CD4-positive, alpha-beta T cell treated with Interleukin-2 at 100 ng/mL for 4 hours (primary cell): ENCODE measurements at places on chromosomes 2 and 18.

GRCh38 chr2:188607501-188607900 is 315.8 kb downstream of the GULP1 start:
- DNase-seq = no peak

DNA sequence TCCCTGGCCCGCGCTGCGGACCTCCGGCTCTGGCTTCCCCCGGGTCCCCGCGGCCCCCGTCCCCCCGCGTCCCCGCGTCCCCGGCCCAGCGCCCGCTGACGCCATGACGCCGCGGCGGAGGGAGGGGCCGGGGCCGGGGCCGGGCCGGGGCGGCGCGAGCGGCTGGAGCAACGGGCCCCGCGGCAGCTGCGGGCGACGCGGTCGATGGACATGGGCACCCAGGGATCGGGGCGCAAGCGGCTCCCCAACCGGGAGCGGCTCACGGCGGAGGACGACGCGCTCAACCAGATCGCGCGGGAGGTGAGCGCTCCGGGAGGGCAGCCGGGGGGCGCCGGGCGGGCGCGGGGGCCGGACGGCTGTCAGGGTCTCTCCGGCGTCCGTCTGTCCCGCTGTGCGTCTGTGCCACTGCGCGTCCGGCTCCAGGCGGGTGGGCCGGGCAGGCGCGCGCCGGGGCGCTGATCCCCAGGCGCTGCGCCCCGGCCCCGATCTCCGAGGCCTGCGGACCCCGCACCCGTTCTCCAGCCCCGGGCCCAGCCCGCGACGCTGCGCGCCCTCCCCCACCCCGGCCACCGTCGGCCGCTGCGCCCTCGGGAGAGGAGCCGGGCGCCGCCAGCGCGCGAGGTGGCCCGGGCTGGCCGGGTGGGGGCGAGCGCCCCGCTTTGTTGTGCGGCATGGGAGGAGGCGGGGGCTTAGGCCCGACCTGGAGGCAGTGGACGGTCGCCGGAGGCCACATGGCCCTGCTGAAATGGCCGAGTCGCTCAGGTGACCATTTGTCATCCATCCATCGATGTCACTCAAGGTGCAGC is at the start of gene LRRFIP1:
Gene LRRFIP1, plus strand, starts transcription at position 147 of the 806 bp plus-strand sequence. Its CDS starts 58 bp downstream, at position 205.
- no peak for DNase-seq

DNA sequence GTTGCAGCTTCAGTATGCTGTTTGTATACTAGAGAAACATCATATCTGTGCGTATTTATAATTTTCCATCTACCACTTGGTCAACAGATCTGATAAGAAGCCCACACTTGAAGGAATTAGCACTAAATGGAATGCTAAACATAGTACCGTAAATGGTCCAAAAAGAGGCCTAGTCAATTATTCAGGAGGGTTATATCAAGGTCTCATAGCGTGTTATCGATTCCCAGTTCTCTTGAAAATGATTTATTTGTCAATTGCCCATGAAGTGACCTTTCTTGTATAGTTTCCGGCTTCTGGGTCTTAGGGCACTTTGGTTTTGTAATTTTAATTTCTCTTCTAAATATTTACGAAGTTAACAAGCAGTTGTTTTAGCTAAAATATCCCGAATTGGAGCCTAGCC is 18.4 kb downstream of the SH3RF3 start:
- no peak for DNase-seq

DNA sequence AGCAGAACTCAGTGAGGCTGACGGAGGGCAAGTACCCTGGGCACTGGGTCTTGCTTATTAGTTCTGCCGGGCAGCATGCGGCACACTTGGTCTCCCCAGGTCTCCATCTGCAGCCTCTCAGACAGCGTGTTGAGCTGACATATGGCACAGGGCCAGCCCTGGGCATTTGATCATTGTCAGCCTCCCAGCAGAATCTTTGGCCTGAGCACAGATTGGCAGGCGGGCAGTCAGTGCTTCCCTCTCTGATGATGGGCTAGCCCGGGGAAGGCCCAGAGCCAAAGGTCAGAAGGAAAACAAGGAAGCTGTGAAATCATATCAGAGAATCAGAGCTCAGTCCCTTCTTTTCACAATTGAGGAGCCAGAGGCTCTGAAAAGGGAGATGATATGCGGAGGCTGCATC is 150.1 kb upstream of the LRRTM1 start:
- DNase-seq = no peak

DNA sequence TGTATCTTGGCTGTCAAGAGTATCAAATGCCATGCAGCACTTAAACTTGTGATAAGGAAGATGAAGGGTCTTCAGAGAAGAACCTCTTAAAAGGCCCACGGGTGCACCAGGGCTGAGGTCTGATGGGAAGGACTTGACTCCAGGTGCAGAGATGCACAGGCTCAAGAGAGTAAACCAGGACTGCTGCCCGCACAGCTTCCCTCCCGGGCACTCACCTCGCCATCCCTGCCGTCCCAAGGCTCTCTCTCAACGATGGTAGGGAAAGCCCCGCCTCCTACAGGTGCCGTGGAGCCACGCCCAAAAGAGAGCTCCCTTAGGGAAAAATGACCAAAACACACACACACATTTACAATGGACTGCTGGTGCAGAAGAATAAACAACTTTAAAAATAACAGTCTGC is 27.9 kb downstream of the PDIA6 start:
- DNase-seq = no peak

GRCh38 chr2:159169187-159169586 is 117.3 kb downstream of the WDSUB1 start:
- no peak for DNase-seq

DNA sequence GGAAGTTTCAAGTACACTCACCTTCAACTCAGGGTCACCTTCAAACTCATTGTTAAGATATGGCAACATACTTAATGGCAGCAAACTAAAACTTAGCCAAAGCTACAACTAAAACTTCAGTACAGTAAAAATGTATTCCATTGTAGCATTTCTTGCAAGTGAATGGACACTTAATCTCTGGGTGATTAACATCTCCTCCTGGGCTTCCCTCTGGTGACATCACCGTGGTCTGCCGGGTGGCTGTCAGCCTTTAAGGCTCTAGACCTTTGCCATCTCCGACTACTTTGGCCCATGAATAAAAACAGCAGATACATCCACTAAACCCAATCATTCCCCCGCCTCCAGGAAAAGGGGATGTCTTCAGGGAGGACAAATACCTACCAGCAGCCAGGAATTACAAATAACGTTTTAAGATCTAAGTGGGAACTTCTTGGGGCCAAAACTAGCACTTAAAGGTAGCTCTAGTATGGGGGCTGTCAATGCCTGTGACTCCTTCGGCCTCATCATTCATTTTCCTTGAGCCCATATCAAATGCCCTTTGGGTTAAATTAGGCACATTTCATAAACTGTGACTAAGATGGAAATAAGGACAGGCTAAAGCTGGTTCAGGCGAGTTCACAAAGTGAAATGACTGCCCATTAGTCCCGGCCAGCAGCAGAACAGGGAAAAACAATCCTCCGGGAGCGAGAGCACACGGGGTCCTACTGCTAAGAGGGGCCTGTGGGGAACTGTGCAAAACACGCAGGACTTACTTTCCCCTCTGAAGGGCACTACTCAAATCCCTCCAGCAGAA is 1.1 kb downstream of the TFCP2L1 start:
- DNase-seq = no peak

DNA sequence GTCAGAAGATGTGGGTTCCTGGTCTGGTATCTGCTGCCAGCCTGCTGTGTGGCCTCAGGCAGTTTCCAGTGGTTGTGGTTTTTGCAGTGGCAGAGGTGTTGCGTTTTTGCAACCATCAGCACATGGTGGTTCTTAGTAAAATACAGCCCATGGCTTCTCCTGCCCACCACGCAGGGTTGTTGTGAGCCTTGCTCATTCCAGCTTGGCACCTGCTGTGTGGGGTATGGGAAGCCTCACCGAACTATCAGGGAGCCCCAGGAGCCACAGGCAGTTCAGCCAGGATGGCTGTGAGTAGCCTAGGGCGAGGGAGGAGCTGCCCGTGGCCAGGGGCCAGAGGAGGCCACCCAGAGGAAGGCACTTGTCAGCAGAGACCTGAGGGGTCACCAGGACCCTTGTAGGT is 9.8 kb downstream of the ARID5A start:
- DNase-seq = no peak

GRCh38 chr18:6724331-6724730 is 5.2 kb upstream of the ARHGAP28 start:
- no peak for DNase-seq

DNA sequence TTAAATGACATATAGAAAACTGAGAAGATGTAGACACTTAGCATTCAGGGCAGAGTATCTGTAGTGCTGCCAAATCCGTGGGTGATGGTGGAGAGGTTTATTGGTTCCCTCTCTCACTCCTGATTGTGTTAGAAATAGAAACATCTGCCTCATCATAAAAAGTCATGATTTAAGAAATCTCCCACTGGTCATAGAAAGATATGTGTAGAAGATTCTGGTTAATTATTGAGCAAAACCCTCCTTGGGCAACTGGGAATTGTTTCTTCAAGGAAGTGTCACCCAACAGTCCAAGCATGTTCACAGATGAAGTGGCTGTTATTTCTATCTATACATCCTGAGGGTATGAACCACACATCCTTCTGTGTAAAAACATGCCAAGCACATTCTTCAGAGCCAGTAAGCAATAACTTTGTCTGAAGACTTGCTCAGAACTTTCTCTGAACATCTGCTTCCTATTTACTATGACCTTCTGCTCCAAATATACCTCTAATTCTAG is 33.6 kb upstream of the CHRNA1 start:
- no peak for DNase-seq

DNA sequence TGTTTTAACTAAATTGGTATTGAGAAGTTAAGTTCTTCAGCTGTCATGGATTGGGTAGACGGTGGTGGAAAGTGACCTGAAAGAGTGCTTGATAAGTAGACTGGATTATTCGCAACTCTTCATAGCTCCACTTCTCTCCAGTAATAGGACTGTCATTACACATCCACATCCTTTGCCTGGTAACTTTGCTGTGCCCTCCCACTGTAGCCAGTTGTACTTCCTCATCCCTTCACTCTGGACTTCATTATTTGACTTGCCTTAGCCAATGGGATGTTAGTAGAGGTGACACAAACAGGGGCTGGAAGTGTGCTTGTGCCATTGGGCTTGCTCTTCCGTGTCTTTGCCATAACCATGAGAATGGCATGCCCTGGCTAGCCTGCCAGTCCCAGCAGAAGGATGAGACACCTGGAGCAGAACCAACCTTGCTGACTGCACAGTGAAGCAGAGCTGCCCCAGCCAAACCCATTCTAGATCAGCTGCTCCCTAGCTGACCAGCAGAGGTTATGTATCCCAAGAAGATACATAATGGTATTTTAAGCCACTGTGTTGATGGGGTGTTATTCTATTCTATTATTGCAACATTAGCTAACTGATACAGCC is 16.9 kb downstream of the QPCT start:
- DNase-seq = no peak

- no peak for DNase-seq
These were observed 1232.3 kb upstream of the SLC39A10 start for GRCh38 chr2:194424683-194425209.

GRCh38 chr2:20071397-20072383 is 20.3 kb upstream of the LAPTM4A start:
- no peak for DNase-seq

GRCh38 chr2:28492282-28492681 is 3.6 kb upstream of the PLB1 start:
- no peak for DNase-seq

- no peak for DNase-seq
These were observed 19.1 kb upstream of the ACMSD start for GRCh38 chr2:134819334-134819733.

DNA sequence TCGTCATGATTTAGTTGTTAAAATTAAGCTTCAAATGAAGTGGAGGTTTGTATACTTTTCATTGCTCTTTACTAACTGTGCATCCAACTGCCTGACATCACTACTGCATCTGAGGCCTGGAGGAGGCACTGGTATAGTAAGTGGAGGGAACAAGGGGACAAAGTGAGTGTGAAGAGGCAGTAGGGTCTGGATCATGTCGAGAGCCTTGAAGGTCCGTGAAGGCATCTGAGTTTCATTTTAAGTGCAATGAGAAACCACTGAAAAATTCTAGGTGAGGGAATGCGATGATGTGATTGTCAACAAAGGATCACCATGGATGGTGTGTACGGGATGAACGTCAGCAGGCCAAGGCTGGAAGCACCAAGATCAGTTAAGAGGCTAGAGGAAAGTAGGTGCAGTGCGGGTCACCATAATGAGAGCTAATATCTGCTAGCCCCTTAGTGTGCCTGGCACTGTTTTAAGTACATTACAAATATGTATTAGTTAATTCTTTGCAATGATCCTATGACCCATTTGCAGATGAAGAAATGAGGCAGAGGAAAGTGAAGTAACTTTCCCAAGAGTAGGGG is 96.1 kb downstream of the CABYR start:
- no peak for DNase-seq

- no peak for DNase-seq
These were observed 326.9 kb downstream of the SLC4A3 start for GRCh38 chr2:219954331-219954730.

GRCh38 chr2:171924170-171924942 is 2.1 kb downstream of the HAT1 start:
- DNase-seq = no peak

DNA sequence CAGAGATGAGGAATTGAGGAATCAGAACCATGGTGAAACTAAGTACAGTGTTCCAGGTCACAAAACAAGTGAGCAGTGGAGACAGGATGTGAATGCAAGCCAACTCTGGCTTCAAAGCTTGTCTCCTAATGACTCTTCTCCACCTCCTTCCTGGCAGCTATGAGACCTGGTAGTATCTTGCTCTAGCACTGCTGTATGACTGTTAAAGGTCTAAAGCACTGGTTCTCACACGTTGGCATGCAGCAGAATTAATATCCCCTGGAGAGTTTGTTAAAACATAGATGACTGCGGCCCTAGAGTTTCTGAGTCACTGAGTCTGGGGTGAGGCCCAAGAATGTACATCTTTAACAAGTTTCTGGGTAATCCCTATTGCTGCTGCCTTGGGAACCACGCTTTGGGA is 63.3 kb downstream of the SUCLG1 start:
- DNase-seq = no peak

DNA sequence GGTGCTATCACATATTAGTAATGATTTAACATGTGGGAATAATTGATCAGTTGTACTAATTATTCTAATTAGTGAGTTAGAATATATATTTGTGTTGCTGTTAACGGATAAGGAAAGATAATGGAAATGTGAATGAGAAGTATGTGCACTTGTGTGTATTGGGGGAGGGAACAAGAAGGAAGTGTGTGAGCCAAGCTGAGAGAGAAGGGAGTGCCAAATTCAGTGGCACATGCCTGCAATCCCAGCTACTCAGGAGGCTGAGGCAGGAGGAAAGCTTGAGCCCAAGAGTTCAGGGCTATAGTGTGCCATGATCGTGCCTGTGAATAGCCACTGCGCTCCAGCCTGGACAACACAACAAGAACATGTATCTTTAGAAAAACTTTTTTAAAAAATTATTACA is 9.3 kb downstream of the BARD1 start:
- no peak for DNase-seq
